ENCODE measurements at places on chromosomes 5 and 9. TPM values are rescaled to one million over a fixed set of nuclear protein-coding genes. Genes with fewer than 3 reads are reported as not detected.

DNA sequence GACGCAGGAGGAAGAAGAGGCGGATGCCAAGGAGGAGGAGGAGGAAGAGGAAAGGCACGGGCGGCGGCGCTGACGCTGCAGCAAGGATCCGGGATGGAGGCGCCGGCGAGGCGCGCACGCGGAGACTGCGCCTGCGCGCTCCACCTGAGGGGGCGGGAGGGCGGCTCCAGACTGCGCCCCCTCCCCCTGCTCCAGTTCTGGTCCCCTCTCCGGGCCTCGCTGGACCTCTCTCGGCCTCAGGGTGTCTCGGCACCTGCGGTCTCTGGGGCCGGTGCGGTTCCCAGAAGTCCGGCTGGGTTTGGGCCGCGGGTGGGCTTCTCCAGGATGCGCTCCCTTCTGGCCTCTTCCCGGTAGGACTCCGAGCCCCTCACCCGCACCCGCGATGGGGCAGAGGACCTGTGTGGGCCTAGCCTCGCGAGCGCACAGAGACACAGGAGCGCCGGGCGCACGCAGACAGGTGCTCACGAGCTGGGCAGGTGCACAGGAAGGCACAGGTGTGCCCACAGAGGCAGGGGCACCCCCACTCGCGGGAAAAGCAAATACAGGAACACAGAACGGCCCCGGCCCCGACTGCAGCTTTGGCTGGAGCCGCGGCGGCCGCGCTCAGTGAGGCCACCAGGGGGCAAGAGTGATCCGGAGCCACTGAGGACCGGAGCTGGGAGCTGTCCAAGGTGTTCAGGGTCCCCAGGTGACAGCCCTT is at the start of gene NPDC1:
NPDC1 (minus strand) TSS at position 90 of the 700 bp plus-strand sequence. CDS start 188 bp downstream, outside the sequence.
- DNase-seq, result peak; percentile 33

- DNase-seq, result no peak
These were observed 7.0 kb upstream of the FBXO4 start for GRCh38 chr5:41918105-41918504.

DNA sequence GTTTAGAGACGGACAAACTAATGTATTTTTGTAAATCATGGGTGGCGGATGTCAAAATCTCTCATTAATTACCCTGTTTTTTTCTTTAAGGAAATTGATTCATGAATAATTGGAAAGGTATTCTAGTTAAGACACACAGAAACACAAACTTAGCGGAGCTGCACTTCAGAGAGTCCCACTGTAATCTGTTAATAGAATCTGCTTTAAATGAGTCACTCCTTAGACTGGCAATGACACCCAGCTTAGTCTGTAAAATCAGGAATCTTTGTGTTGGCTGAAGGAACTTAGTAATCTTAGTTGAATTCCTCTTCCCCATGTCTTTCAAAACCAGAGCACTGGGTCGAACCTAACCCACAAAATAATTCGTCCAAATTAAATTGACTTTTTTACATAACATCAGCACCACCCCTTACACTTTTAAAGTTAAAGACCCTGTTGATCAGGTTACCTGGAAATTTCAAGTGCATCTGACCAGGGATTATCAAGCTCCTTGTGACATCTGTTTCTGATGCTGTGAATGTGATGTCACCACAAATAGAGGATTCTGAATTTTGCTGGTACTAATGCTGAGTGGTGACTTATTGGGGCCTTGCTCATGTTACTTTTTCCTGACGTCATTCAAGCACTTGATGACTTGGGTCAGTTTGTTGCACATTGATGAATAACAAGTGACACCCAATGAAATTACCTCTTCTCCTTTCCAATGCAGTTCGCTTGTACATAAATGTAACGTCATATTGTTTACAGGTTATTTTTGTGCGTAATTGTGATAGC is 313.6 kb downstream of the KCTD16 start:
- peak; percentile 50 for DNase-seq

DNA sequence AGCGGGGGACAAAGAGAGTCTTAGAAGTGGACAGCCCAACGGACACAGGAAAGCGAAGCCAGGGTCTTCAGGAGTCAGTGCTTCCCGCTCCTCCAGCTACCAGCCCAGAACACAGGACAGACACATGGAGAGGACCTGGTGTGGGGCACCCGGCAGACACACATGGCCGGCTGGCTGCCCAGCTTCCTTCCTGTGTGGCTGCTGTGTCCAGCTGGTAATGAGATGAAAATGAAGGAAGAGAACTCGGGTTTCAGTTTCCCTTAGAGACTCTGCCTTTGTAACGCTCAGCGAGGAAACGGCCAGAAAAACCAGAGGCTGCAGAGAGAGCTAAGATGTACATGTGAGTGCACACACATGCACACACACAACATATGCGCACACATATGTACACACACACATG is 87.5 kb downstream of the SECISBP2 start:
- no peak for DNase-seq

DNA sequence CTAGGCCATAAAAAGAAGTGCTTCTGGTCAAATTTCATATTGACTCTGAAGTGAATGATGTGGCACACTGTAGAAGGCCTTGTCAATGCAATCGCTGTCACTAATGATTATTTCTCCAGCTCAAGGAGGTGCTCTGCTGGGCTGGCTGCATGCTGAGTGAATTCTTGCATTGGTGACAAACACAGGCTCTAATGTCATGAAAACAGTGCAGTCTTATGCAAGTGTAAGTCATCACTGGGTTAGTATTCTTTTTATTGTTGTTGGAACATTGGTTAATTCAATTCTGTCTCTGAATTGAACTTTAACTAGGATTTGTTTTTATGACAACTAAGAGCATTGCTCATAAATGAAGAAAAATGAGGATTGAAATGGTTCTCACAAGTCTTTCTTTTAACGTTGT is 57.3 kb upstream of the CD180 start:
- DNase-seq, result no peak

GRCh38 chr9:19155106-19155935 is 28.0 kb upstream of the PLIN2 start:
- no peak for DNase-seq

- DNase-seq, result peak; percentile 41
These were observed 660 bp downstream of the SCAMP1 start for GRCh38 chr5:78360924-78361630.

DNA sequence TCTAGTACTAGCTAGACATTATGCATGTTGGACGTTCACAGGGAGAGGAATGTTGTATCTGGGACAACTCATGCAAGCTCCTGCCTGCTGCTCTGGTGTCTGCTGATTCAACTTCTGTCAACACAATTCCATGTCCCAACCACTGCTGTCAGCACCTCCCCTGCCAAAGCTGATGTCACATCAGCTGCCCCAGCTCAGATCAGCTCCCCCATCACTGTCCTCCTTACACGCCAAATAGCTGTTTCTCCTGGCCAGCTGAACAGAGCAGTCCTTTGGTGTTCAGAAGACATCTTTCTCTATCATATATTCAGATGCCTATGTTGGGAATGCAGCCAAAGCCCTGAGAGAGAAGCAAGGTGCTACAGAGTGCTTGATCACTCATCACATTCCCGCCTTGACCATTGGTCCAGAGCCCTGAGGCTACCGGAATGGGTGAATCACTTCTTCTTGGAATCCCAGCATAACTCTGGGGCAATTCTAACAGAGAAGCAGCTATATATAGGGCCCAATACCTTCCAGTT is 223.3 kb downstream of the SEC61B start:
- peak; percentile 65 for DNase-seq

- DNase-seq, result no peak
These were observed 1.7 kb downstream of the ALG2 start for GRCh38 chr9:99220011-99220410.

- DNase-seq, result no peak
These were observed 100.4 kb upstream of the MAMDC2 start for GRCh38 chr9:69943148-69943806.

DNA sequence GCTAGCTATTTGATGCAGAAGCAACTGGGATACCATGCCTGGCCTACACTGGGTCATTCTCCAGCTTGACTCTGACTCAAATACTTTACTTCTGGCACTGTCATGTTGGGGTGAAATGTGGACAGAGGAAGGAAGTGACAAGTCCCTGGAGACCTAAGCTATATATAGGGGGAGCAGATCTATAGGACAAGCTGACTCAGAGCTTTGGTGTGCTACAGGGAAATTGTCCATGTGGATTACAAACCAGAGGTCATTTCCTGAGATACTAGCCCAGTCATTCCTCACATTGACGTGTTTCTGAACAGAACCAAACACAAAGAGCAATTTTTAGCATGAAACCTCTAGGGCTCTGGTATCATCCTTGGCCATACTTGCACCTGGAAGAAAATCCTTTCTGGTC is 531.6 kb upstream of the CLINT1 start:
- DNase-seq, result no peak

The ADCY2 gene
- not detected for total RNA-seq

DNA sequence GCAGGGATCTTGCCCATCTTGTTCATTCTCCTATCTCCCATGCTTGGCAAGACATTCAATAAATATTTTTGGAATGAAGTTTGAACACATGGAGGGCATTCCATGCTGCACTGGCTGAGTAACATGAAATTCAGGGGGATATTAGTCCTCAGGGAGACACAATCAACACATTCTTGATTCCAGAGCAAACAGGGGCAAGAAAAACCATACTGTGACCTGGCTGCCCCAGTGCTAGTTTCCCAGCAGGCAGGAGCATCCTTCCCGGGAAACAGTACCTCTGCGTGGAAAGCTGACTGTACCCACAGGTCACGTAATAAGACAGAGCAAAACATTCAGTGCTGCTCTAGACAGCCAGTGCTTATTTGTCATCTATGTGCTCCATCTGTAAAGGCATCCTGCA is 66.3 kb upstream of the SPOCK1 start:
- no peak for DNase-seq

GRCh38 chr9:23771746-23772384 is 54.2 kb downstream of the ELAVL2 start:
- no peak for DNase-seq

GRCh38 chr5:105430516-105430915 is 1867.9 kb upstream of the NUDT12 start:
- DNase-seq, result no peak

The ARHGAP26 gene
- 7.6 TPM for total RNA-seq

- no peak for DNase-seq
These were observed 20.6 kb upstream of the VCAN start for GRCh38 chr5:83450967-83451248.

DNA sequence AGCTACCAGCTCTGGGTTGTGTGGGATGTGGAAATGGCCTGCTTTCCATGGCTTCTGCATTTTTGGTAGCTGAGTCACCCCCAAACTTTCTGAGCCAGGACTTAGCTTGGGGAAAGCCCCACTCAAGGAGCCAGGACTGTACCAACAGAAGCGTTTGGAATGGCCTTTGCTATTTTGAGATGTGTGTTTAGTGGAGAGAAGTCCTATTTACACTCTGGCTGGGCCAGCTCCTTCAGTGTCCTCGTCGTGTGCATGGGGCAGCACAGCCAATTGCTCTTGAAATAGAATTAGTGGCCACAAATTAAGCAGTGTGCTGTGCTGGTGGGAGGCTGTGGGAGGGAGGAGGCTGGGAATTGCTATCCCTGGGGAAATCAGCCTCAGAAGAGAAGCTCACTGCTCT is 51.6 kb downstream of the ENTREP1 start:
- DNase-seq, result peak; percentile 63

GRCh38 chr9:11141357-11141756 is 528.6 kb upstream of the PTPRD start:
- DNase-seq, result no peak

The SLC46A2 gene
- not detected for total RNA-seq

The BTNL8 gene
- not detected for total RNA-seq

GRCh38 chr9:69178583-69179011 is 4.5 kb downstream of the TJP2 start:
- DNase-seq, result peak; percentile 55

DNA sequence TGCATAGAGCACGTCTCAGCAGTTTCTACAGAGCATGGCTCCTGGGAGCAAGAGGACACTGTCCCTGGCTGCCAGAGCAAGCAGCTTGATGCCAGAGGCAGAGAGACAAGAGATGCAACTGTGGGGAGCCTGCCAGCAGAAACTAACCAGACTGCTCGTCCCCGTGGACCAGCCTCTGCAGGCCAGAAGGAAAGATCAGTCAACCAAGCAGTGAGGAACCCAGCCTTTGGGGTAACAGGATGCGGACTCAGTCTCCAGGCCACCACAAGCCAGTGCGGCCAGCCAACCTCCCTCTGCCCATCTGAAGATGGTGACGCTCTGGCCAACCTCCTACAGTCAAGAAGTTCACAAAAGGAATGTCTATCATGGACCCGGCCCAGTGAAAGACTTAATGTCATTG is 3.7 kb downstream of the SURF4 start:
- DNase-seq, result no peak

The SLC36A3 gene
- not detected for total RNA-seq

DNA sequence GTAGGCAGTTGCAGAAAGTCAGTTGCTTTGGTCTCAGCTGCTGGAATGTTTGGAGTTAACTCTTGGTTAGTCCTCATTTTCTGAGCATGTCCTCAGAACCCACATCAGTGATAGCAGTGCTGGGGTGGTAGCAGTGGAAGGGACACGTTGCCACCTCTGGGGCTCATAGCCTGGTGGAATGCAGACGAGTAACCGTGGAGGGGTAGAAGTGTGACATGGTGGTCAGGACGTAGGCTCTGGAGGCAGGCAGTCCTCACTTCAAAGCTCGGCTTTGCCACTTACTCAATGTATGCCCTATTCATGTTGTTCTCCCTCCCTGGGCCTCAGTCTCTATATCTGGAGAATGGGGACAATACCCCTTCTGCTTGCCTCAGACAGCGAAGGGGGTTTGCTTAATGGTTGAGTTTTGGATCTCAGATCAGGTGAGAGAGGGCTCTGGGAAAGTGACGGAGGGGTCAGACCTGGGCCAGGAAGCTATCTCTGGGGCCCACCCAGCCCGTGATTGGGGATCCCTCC is 62.8 kb downstream of the RGS3 start:
- no peak for DNase-seq

DNA sequence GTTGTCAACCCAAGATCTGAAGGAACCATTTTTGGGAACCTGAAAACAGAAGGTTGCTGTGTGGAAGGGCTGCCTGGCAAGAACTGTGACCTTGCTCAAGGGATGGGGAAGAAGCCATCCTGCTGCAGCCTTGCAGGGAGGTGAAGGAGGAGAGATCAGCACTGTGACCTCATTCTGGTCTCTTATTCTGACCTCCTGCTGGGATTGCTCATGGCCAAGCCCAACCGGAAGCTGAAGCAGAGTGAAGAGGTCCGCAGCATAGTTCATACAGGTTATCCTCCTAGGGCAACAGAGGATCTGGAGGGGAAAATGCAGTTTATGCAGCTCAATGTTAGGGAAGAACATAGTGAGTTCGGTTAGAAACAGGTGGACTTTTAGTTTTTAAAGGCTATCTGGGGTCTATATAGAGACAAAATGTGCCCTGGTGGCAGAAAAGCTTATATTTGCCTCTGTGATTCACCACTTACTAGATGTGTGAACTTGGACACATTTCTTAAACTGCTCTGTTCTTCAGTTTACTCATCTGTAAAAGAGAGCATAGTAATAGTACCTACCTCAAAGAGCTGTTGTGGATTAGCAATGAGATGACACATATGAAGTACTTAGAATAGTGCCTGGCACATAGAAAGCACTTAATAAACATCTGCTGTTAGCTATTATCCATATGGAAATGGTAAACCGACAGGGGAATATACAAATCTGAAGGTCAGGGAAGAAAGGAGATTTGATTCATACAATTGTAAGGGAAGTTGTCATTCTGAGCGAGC is 57.9 kb upstream of the BNC2 start:
- DNase-seq, result no peak

- no peak for DNase-seq
These were observed 192.1 kb upstream of the TRIM32 start for GRCh38 chr9:116494815-116495634.

The CDC25C gene
- total RNA-seq, result 40.0 TPM

The TMEM215 gene
- total RNA-seq, result not detected

Data from SJSA1 (cell line).